ENCODE measurements at places on chromosomes 12 and 14.
A peak's percentile ranks its signal among the peaks of the same experiment; 100 is the strongest.

DNA sequence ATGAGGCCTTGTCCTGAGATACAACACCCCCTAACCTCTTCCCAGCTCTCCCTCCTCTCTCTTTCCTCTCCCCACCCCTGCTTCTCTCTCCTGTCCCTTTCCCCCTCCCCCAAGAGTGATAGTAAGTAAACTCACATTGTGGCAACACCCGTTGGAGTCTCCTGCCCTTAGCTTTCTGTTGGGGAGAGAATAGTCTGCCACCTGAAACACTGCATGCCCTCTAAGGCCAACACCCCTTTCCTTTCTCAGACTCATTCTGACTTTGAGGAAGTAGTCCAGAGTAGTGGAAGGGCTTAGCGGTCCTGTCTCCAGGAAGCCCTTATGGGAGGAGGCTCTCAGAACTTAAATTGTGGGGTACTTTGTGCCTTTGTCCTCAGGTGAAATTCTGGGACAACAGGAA, 95.2 kb downstream of the PRKCH start:
- H3K27me3 ChIP-seq = no peaks in the 10 kb centered on the region
- no peak overlapping the region for H3K4me3 ChIP-seq
- H3K36me3 ChIP-seq = no peaks in the 10 kb centered on the region
- no peak for DNase-seq

- no peaks in the 10 kb centered on the region for H3K27me3 ChIP-seq
- H3K4me3 ChIP-seq = no peak overlapping the region
- no peaks in the 10 kb centered on the region for H3K36me3 ChIP-seq
- DNase-seq = no peak
- H3K4me1 ChIP-seq = peaks cover 19% of the 10 kb centered on the region
- H3K27ac ChIP-seq = no peak overlapping the region
Observed at GRCh38 chr12:63849106-63849620, 4.7 kb downstream of the SRGAP1 start.

DNA sequence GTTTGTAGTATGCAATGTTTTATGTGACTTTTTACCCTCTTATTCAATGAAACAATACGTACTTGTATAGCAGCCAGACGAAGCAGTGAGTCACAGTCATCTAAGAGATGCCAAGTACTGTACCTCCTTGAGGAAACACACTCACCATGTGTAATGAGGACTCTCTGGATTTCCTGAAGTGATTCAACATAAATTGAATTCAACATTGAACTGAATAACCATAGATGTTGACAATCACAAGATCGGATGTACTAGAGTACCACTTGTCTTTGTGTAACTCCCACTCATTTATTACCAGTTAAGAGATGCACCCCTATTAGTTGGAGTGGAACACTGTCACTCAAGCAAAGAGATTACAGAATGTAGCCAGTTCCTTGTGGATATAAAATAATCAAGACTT, 175.2 kb upstream of the HMGA2 start:
- H3K27me3 ChIP-seq = no peaks in the 10 kb centered on the region
- H3K4me3 ChIP-seq = no peak overlapping the region
- H3K4me1 ChIP-seq = no peaks in the 10 kb centered on the region
- no peaks in the 10 kb centered on the region for H3K36me3 ChIP-seq

DNA sequence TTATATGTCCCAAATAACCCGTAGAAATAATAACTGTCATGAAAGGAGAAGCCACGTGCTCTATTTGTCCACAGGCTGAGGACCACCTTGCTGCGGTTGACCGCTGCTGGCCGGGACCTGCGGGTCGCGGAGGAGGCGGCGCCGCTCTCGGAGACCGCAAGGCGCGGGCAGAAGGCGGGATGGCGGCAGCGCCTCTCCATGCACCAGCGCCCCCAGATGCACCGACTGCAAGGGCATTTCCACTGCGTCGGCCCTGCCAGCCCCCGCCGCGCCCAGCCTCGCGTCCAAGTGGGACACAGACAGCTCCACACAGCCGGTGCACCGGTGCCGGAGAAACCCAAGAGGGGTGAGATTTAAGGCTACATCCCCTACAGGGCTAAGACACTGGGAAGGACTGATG, 21.0 kb downstream of the RPGRIP1 start:
- H3K4me3 ChIP-seq = no peak overlapping the region
- H3K36me3 ChIP-seq = no peaks in the 10 kb centered on the region
- H3K4me1 ChIP-seq = peaks cover 7% of the 10 kb centered on the region
- peak; percentile 26 for DNase-seq
- H3K27me3 ChIP-seq = no peaks in the 10 kb centered on the region

- no peaks in the 10 kb centered on the region for H3K36me3 ChIP-seq
- H3K4me3 ChIP-seq = peak overlapping the region; percentile 55
- peaks cover 6% of the 10 kb centered on the region for H3K4me1 ChIP-seq
- H3K27ac ChIP-seq = no peak overlapping the region
- peaks cover 31% of the 10 kb centered on the region for H3K27me3 ChIP-seq
Observed at GRCh38 chr12:39145175-39145999, 240.0 kb upstream of the CPNE8 start.

GRCh38 chr12:38144601-38145436, 171.8 kb upstream of the ALG10B start:
- DNase-seq = no peak
- no peak overlapping the region for H3K4me3 ChIP-seq
- no peaks in the 10 kb centered on the region for H3K27me3 ChIP-seq
- no peaks in the 10 kb centered on the region for H3K4me1 ChIP-seq
- no peak overlapping the region for H3K27ac ChIP-seq

GRCh38 chr14:105165761-105166485, 2.7 kb downstream of the JAG2 start:
- no peak overlapping the region for H3K27ac ChIP-seq
- no peaks in the 10 kb centered on the region for H3K27me3 ChIP-seq
- H3K4me1 ChIP-seq = peaks cover 25% of the 10 kb centered on the region
- DNase-seq = no peak
- peak overlapping the region; percentile 58 for H3K4me3 ChIP-seq

DNA sequence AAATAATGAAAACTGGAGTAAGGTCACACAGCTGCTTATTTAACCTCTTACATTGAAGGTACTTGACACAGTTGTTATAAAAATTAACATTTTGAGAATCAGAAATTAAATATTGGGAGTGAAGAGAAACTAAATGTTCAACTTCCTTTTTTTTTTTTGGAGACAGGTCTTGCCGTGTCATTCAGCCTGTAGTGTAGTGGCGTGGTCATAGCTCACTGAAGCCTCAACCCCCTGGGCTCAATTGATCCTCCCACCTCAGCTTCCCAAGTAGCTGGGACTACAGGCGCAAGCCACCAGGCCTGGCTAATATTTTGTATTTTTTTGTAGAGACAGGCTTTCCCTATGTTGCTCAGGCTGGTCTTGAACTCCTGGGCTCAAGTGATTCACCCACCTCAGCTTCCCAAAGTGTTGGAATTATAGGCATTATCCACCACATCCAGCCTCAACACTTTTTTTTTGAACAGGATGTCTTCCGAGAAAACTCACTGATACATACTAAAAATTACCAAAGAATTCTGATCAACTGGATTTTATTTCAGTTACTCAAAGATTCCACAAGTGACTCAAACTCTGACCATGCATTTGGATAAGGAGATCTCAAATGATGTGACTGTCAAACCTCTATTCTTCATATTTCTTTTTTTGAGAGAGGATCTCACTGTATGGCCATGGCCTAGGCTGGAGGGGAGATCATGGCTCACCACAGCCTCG, 35.4 kb downstream of the SGPP1 start:
- no peak overlapping the region for H3K27ac ChIP-seq
- H3K27me3 ChIP-seq = no peaks in the 10 kb centered on the region
- no peak overlapping the region for H3K4me3 ChIP-seq
- DNase-seq = no peak
- H3K4me1 ChIP-seq = no peaks in the 10 kb centered on the region

GRCh38 chr14:54975856-54976255, 51.0 kb downstream of the WDHD1 start:
- no peaks in the 10 kb centered on the region for H3K36me3 ChIP-seq
- no peaks in the 10 kb centered on the region for H3K4me1 ChIP-seq
- DNase-seq = no peak
- H3K27me3 ChIP-seq = no peaks in the 10 kb centered on the region
- H3K4me3 ChIP-seq = no peak overlapping the region

DNA sequence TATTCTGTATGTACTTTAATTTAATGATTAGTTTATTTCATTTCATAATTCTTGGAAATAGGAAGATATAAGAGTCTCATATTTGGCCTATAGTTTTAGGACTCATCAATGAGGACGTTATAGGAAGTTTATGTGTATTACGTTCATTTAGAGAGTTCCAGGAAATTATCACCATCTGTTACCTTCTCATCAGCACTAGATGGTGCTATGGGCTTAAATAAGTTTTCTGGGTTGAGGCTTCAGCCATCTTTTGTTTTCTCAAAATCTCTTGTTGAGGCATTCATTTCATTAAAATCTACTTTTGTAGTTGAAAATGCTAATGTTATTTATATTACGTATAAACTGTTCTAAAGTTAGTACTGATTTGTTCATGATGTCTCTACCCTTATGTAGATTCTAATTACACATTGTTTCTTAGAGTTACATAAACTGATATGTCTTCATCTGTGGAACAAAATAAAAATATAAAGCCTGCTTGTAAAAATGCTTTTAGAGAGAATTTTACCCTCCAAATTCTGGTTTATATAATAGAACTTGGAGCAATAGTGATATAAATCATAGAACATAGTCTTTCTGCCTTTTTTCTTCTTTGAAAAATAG, 89.2 kb downstream of the CFAP54 start:
- H3K4me3 ChIP-seq = no peak overlapping the region
- no peak overlapping the region for H3K27ac ChIP-seq
- DNase-seq = no peak
- H3K36me3 ChIP-seq = no peaks in the 10 kb centered on the region
- H3K27me3 ChIP-seq = no peaks in the 10 kb centered on the region
- H3K4me1 ChIP-seq = no peaks in the 10 kb centered on the region
